Small intestine (tissue), 16 donors: ENCODE measurements at places on chromosomes 6 and 20.

DNA sequence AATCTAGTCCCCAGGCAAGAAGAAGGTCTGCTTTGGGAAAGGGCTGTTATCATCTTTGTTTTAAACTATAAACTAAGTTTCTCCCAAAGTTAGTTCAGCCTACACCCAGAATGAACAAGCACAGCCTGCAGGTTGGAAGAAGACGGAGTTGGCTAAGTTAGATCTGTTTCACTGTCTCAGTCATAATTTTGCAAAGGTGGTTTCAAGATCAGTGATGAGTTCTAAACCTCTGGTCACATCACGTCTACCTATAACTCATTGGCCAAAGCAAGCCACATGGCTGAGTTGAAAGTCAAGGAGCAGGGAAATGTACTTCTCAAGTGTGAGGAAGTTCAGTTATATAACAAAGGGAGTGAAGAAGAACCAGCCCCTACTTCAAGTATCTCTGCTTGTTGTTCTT, 50.5 kb upstream of the ECI2 start:
- no peak for DNase-seq

DNA sequence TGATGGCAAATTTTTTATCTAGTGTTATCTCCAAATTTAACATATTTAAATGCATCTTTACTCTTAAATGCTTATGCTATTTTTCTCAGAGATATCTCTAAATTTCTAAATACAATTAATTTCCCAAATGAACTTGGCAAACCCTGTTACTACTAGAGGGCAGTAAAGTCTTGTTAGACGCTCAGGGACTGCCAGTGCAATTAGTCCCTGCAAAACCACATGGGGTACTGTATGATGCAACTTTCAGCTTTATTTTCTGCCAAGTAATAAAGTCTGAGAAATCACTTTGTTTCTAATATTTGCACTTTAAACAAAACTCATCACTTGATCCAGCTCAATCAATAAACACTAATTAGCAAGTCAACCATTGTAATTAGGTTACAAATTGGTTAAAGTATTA, 76.0 kb upstream of the ADGRB3 start:
- no peak for DNase-seq

GRCh38 chr6:54031169-54031568, 80.1 kb upstream of the MLIP start:
- no peak for DNase-seq

DNA sequence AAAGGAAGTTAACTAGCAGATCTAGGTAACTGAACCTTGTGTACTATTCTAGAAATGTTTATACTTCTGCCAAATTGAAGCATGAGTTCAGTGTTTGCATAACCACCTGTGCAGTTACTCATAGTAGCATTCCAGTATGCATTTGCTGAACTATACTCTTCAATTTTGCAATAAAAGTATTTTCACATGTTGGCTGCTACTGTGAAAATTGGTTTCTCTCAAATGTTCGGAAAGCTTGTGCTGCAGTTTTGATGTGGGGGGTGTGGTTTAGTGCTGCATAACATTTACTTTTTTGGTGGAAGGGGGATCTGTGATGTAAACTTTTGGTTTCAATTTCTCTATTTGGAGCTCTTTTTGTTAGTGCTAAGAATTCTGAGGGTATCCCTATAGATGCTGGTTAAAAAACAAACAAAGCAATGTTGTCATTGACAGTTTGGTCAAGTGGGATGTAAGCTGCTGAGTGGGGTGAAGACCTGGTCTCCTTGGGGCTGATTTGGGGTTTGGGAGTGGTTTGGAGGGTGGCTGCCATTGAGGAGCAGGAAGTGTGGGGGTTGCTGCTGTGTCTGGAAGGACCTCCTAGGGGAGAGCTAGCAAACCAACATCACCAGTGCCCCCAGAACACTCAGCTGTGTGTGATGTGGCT, 87.8 kb downstream of the CARMIL1 start:
- DNase-seq, result no peak

- no peak for DNase-seq
Measured at GRCh38 chr20:2038161-2038560, 44.3 kb upstream of the PDYN start.

DNA sequence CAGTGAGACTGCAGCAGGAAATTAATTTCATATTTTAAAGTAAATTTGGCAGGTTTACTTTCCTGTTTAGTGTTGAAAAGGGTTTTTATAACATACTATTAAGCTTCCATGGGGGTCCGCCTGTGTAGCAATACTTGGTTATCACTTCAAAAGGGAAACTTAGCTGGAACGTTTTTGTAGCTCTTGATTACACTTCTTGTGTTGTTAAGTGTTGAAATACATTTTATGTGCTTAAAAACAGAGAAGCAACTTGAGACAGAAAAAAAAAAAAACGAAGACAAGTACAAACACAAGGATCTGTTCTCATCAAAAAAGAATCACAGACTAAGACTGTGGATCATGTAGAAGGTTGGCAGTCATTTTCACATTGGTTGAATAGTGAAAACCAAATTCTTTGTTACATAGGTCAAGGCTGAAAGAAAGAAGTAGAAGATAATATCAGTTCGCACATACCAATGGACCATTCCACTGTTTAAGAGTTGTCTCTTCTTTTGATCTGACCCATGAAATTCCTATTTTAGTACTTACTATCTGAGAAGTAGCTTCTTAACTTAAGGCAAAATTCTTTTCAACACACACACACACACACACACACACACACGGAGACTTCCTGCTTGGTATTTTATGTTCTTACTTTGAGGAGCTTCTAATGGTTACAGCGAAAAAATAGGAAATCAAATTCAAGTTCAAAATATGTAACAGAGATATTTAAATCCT, 113.9 kb upstream of the SLC35B3 start:
- DNase-seq, result no peak

DNA sequence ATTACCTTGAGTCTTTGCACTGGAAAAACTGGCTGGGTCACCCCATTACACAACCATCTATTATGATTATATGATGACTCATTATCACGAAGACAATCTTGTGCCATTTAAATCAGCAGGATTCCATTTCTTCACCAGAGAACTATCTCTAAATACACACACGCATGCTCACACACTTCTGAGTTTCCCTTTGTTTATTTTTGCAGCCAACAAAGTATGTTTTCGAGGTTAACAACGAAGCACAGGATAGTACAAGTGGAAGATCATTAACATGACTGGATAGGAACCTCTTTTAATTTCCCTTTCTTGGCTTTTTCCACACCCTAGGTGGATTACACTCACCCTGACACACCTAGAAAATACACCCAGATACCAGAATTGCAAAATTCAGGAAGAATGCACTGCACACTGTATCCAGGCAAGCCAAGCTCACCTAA, 18.9 kb downstream of the PERP start:
- DNase-seq, result peak; percentile 89

DNA sequence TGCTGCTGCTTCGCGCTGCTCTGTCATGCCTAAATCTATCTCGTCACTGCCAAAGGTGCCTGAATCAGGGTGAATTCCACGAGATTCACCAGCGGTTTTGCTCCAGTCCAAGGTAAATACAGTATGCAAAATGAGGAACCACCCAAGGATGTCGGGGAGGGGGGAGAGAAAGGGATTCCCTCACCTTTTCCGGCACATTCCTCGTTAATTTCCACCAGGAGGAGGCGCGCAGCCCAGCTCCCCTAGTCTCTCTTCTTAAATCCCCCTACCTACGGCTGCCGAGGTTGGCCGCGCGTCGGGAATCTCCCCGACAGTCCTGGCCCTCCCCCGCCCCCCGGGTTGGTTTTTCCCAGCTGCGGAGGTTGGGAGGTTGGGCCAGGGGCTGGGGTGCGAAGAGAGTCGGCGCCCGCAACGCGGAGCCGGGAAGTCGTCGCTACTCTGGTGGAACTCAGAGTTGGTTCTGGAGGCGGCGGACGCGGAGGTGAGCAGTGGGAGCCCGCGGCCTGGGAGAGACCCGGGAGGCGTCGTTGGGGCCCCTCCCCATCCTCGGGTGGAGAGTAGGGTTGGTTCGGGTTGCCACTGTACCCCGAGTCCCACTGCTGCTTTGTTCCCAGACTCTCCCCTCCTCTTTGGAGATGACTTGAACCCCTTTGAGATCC, at the start of gene TPBG:
Gene TPBG, plus strand, starts transcription at position 390 of the 659 bp plus-strand sequence. CDS start 1,145 bp downstream, outside the sequence.
- DNase-seq, result peak; percentile 54
